NCI-H774 (cell line): ENCODE measurements at places on chromosomes 7 and 10.

DNA sequence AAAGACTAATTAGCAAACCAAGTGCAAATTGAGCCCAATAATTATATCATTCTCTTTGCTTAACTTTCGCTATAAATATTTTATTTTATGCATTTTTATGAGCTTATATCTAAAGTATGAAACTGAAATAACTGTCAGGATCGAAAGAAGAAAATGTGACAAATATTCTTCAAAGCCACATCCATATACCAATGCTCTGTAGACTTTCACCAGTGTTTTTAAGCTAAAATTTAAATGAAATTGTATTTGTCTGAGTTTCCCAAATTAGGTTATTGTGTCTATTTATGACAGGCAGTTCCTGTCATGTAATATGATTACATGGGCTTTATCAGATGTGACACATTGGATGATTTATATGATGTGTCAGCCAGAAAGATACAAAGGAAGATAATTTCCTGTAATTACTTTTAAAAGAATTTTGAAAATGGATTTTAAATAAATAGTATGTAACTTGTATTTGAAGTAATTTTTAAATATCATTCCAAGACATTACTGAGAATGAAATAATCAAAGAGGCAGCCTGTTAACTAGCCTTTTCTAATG lies 317.9 kb upstream of the KLF6 start:
- no peak for DNase-seq

DNA sequence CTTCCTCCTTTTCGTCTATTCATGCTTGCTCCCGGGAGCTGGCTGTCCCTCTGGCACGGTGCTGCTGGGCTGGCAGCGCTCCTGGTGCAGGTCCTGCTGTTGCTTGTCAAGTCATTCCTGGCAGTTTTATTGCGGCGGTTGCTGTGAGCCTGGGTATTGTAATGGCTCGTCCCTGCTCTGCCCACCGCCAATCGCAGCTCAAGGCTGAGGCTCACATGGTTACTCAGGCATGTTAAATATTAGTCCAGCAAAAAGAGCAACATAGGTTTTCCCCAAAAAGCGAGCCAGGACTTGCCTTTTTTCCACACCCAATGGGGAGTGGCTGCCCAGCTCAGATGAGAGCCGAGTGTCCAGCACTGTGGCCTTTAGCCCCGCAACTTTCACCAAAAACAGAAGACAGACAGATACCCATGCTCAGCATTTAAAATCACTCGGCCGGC lies 492.9 kb upstream of the FOXK1 start:
- peak; percentile 45 for DNase-seq

DNA sequence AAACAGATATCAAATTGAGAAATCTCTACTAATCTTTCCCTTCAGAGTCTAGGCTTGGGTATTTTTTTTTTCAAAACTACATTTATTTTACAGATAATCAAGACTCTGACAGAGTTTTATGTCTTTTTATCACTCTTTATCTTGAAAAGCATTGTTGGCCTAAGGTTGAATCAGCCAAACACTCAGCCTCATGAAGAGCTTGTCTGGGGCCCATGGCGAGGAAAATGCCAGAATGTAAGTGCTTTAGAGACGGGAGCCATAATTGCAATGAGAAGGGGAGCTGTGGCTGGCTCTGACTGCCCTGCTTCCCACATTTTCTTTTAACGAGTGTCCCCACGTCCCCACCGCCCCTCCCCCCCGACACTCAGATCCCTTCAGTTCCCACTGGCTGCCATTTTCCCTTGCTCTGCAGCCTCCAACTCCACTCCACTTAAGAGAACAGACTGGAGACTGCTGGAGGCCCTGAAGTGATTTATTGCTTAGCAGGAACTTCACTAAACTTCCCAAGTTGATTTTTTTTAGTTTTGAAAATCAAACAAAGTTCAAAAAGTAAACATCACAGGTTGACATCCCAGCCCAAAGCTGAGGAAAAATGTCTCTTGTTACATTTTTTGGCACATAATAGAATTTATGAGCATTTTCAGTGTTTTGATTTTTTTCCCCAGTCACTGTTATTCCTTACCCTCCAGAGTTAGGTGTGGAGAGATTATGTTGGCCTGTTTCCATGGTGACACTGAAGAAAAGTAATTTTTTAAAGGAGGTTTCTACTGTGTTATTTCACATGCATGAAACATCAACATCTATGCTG lies 637.5 kb upstream of the GALNT17 start:
- no peak for DNase-seq

DNA sequence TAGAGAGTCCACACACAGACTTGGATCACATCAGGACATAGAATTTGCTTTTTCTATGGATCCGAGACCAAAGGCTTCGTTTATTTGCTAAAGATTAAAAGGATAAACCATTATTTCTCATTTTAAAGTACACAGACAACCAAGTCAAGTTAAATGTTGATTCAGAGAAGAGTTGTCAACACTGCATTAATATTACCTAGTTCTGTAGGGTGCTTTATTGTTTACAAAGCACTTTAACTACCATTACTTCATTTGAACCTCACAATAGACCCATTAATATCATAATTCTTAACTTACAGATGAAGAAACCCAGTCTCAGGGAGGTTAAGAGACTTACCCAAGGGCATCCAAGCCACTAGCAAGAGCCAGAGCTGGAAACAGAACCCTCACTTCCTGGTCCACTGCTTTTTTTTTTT lies 43.2 kb upstream of the GSAP start:
- peak; percentile 28 for DNase-seq

GRCh38 chr10:86899132-86899531 lies 58.3 kb downstream of the MMRN2 start:
- no peak for DNase-seq
